ENCODE measurements at places on chromosomes 4 and X. TPM values are rescaled to one million over a fixed set of nuclear protein-coding genes. Genes with fewer than 3 reads are reported as not detected.
A peak's percentile ranks its signal among the peaks of the same experiment; 100 is the strongest.

DNA sequence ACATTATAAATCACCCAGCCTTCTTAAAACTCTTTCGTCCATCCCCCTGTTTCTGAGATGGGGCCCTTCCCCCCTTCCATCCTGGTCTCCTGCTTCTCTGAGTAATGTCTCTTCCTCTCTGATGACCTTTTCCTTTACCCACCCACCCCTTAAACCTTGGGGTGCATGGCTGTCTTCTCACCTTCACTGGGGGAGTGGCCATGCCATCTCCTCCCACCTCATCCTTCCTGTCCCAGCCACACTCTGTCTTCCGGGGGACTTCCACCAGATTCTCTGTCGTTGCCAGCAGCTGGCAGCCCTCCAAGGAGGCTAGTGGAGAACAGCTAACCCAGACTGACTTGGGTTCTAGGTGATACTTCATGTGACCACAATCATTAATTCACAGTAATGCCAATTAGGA lies 83.2 kb upstream of the SCML1 start:
- H3K27me3 ChIP-seq: no peaks in the 10 kb centered on the region
- H3K27ac ChIP-seq: no peak overlapping the region
- H3K4me3 ChIP-seq: no peak overlapping the region
- no peak for DNase-seq
- no peaks in the 10 kb centered on the region for H3K36me3 ChIP-seq

GRCh38 chr4:122156819-122157218 lies 4.7 kb downstream of the BLTP1 start:
- H3K27ac ChIP-seq: no peak overlapping the region
- no peak for DNase-seq
- H3K4me3 ChIP-seq: no peak overlapping the region
- no peaks in the 10 kb centered on the region for H3K27me3 ChIP-seq
- H3K36me3 ChIP-seq: peaks cover 16% of the 10 kb centered on the region

- H3K4me3 ChIP-seq: peak overlapping the region; percentile 67
- peak overlapping the region; percentile 49 for H3K27ac ChIP-seq
- peak; percentile 67 for DNase-seq
- peaks cover 9% of the 10 kb centered on the region for H3K36me3 ChIP-seq
- no peaks in the 10 kb centered on the region for H3K27me3 ChIP-seq
- H3K4me1 ChIP-seq: peaks cover 7% of the 10 kb centered on the region
Measured at GRCh38 chrX:103376979-103377324, 614 bp downstream of the BEX3 start.

GRCh38 chrX:109966246-109966645 lies 36.7 kb upstream of the TMEM164 start:
- no peaks in the 10 kb centered on the region for H3K36me3 ChIP-seq
- DNase-seq: no peak
- H3K27me3 ChIP-seq: no peaks in the 10 kb centered on the region
- no peaks in the 10 kb centered on the region for H3K4me1 ChIP-seq
- no peak overlapping the region for H3K27ac ChIP-seq
- H3K4me3 ChIP-seq: no peak overlapping the region

GRCh38 chrX:1368385-1368698 lies 23.6 kb downstream of the SLC25A6 start:
- H3K4me3 ChIP-seq: no peak overlapping the region
- H3K36me3 ChIP-seq: no peaks in the 10 kb centered on the region
- H3K27ac ChIP-seq: no peak overlapping the region
- DNase-seq: no peak
- H3K27me3 ChIP-seq: no peaks in the 10 kb centered on the region

DNA sequence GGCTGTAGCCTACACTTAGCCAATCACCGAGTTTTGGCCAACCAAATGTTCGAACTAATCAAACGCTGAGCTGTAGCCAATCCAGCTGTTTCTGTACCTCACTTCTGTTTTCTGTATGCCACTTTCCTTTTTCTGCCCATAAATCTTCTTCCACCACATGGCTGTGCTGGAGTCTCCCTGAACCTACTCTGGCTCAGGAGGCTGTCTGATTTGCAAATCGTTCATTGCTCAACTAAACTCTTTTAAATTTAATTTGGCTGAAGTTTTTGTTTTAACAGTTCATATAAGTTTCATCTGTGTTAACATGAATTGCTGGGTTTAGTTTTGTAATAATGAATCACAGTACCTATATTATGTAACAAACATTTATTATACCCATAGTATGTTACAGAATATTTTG lies 160.7 kb upstream of the PCDH7 start:
- no peak overlapping the region for H3K4me3 ChIP-seq
- H3K36me3 ChIP-seq: no peaks in the 10 kb centered on the region

DNA sequence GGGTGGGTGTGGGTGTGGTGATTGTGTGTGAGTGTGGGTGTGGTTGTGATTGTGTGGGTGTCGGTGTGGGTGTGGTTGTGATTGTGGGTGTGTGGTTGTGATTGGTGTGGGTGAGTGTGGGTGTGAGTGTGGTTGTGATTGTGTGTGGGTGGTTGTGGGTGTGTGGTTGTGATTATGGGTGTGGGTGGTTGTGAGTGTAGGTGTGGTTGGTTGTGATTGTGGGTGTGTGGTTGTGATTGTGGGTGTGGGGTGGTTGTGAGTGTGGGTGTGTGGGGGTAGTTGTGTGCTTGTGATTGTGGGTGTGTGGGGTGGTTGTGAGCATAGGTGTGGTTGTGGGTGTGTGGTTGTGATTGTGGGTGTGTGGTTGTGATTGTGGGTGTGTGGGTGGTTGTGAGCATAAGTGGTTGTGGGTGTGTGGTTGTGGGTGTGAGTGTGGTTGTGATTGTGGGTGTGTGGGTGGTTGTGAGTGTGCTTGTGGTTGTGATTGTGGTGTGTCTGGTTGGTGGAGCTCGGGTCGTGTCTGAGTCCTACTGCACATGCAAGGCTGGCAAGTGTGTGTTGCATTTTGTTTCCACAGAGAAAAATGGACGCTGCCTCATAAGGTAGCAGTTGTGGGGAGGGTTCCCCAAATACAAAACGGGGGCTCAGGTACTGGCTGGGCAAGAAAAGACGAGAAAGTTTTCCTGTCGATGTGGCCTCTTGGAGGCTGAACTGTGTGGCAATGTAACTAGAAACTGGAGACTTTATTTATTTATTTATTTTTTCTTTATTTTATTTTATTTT lies 116.7 kb downstream of the UBE2K start:
- no peak overlapping the region for H3K27ac ChIP-seq
- no peaks in the 10 kb centered on the region for H3K27me3 ChIP-seq
- no peaks in the 10 kb centered on the region for H3K4me1 ChIP-seq
- no peaks in the 10 kb centered on the region for H3K36me3 ChIP-seq
- DNase-seq: peak; percentile 24
- no peak overlapping the region for H3K4me3 ChIP-seq

DNA sequence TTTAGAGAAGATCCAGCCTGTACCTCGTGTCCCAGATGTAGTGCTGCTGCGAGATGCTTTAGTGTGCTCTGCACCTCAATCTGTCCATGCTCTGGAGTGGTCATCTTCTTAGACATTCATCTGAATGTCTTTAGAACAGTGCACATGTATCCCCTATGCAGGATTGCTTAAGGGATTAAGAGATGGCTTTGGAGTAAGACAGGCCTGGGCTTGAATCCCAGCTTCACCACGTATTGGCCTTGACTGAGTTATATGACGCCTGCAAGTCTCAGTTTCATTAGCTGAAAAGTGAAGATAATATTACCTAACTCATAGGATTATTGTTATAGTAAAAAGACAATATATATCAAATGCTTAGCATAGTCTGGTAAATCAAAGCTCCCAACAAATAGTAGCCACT lies 98.3 kb downstream of the NFKB1 start:
- H3K27ac ChIP-seq: no peak overlapping the region
- no peak for DNase-seq
- peaks cover 73% of the 10 kb centered on the region for H3K36me3 ChIP-seq
- H3K4me3 ChIP-seq: no peak overlapping the region

DNA sequence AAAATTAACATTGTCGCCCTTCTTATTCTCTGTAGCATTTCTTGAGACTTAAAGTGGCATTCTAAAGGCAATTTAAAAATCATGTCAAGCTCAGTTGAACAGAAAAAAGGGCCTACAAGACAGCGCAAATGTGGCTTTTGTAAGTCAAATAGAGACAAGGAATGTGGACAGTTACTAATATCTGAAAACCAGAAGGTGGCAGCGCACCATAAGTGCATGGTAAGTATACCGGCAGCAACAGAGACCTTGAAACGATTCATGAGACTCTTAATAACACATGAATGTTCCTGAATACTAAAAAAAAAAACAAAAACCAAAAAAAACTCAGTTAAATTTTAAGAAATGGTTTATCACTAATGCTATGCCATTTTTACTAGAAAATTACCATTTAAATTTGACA lies 82.4 kb upstream of the HPRT1 start:
- H3K4me1 ChIP-seq: no peaks in the 10 kb centered on the region
- H3K36me3 ChIP-seq: peaks cover 20% of the 10 kb centered on the region
- H3K27me3 ChIP-seq: no peaks in the 10 kb centered on the region
- no peak overlapping the region for H3K4me3 ChIP-seq
- DNase-seq: peak; percentile 37
- no peak overlapping the region for H3K27ac ChIP-seq

GRCh38 chr4:145326491-145326890 lies 146.1 kb upstream of the OTUD4 start:
- no peak for DNase-seq
- H3K4me3 ChIP-seq: no peak overlapping the region
- no peaks in the 10 kb centered on the region for H3K36me3 ChIP-seq

DNA sequence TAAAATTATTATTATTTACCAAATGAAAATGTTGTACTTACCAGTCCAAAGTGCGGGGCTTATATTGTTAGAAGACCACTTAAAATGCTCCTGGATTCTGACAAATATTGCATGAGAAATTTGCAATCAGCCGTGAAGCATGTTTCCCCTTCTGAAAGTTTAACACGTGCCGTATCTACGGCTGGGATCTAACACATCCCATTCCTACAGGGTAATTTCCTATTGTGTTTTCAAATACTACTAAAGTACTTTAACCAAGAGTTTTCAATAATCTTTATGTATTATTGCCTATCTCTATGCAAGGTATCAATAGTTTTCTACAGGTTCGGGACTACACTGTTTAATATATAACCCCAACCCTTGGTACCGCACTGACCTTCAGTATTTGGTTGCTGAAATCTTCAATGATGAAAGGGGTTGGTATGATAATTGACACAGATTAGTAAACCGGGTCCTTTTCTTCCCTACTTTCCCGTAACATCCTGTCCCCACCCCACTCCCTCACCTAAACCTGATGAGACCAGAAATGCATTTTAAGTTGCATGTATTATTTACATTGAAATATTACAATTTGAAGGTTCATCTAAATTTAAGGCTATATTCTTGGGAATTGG lies 795 bp upstream of the BRWD3 start:
- H3K4me3 ChIP-seq: peak overlapping the region; percentile 73
- no peaks in the 10 kb centered on the region for H3K27me3 ChIP-seq
- peaks cover 3% of the 10 kb centered on the region for H3K36me3 ChIP-seq
- no peak for DNase-seq
- peak overlapping the region; percentile 58 for H3K27ac ChIP-seq
- no peaks in the 10 kb centered on the region for H3K4me1 ChIP-seq

DNA sequence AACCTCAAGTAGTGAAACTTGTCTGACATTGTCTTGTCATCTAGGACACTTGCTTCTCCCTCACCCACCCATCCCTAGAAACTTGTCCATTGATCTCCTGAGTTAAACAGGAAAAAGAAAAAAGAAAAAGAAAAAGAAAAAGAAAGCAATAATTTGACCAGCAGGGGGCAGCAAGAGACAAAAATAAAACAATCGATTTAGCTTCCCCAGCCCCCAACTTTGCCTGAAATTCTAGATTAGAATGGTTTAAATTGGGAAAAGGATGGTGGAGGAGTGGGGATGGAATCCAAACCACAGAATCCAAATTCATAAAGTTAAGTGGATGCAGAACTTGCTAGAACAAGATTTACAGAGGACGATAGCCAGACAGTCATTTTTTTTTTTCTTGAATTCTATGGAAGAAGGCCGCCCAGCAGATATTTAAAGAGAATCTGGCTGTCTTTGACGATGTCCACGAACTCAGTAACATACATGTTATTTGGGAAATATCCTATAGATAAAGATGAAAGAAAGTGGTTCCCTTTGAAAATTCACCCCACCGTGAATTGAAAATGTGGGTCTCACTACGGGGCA lies 282.9 kb downstream of the USP46 start:
- H3K4me1 ChIP-seq: peaks cover 3% of the 10 kb centered on the region
- H3K36me3 ChIP-seq: no peaks in the 10 kb centered on the region
- no peaks in the 10 kb centered on the region for H3K27me3 ChIP-seq
- peak overlapping the region; percentile 32 for H3K4me3 ChIP-seq
- DNase-seq: peak; percentile 41

DNA sequence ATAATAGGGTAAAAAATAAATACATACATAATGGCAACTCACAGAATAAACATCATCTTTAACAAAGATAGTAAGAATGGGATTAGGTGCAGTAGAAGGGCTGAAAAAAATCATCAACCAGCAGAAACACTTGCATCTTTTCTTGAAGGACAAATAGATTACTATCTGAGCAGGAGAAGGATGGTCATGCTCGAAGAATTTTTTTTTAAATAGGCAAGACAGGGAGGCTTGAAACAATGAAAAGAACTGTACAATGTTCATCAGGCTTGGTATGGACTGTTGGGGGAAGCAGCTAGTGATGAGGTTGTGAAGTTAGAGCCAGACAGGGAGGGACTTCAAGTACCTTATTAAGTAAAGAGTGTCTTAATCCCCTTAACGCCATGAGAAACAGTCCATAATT lies 167.4 kb upstream of the LDB2 start:
- no peak overlapping the region for H3K27ac ChIP-seq
- no peak overlapping the region for H3K4me3 ChIP-seq
- no peak for DNase-seq
- H3K4me1 ChIP-seq: peaks cover 46% of the 10 kb centered on the region
- no peaks in the 10 kb centered on the region for H3K27me3 ChIP-seq

- DNase-seq: no peak
- no peak overlapping the region for H3K4me3 ChIP-seq
- peaks cover 17% of the 10 kb centered on the region for H3K36me3 ChIP-seq
Measured at GRCh38 chr4:120053911-120054310, 12.7 kb downstream of the MAD2L1 start.

DNA sequence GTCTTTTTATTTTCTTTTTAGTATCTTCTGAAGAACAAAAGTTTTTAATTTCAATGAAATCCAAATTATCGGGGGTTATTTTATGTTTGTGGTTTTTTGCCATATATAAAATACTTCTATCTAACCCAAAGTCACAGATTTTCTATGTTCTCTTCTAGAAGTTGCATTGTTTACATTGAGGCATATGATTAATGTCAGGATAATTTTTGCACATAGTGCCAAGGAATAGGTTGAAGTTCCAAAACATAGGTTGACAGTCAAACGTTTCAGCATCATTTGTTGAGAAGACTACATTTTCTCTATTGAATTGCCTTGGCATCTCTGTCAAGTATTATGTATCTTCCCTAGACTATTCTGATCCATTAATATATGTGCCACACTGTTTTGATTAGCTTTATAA lies 64.5 kb downstream of the ANKRD17 start:
- H3K4me1 ChIP-seq: no peaks in the 10 kb centered on the region
- H3K27ac ChIP-seq: no peak overlapping the region
- peaks cover 3% of the 10 kb centered on the region for H3K36me3 ChIP-seq
- DNase-seq: no peak
- H3K4me3 ChIP-seq: no peak overlapping the region

- no peaks in the 10 kb centered on the region for H3K36me3 ChIP-seq
- no peaks in the 10 kb centered on the region for H3K4me1 ChIP-seq
- H3K27ac ChIP-seq: no peak overlapping the region
- no peaks in the 10 kb centered on the region for H3K27me3 ChIP-seq
- no peak overlapping the region for H3K4me3 ChIP-seq
Measured at GRCh38 chr4:136392576-136392975, 1139.7 kb downstream of the PCDH18 start.

Gene CDX4
- polyA plus RNA-seq: not detected

Gene TRAM1L1
- polyA plus RNA-seq: 2.4 TPM

Gene USP17L22
- not detected for polyA plus RNA-seq

Gene MID1
- 10.4 TPM for polyA plus RNA-seq

Gene CT45A3
- polyA plus RNA-seq: not detected

Gene CPLX1
- 0.56 TPM for polyA plus RNA-seq

Gene SLC26A1
- polyA plus RNA-seq: 0.08 TPM

Gene DGKK
- polyA plus RNA-seq: 0.02 TPM

Gene FAM3A
- polyA plus RNA-seq: 36.7 TPM
